ENCODE measurements at places on chromosomes 12 and 14.

- DNase-seq: no peak
Measured at GRCh38 chr12:94769047-94769420, 118.7 kb upstream of the TMCC3 start.

DNA sequence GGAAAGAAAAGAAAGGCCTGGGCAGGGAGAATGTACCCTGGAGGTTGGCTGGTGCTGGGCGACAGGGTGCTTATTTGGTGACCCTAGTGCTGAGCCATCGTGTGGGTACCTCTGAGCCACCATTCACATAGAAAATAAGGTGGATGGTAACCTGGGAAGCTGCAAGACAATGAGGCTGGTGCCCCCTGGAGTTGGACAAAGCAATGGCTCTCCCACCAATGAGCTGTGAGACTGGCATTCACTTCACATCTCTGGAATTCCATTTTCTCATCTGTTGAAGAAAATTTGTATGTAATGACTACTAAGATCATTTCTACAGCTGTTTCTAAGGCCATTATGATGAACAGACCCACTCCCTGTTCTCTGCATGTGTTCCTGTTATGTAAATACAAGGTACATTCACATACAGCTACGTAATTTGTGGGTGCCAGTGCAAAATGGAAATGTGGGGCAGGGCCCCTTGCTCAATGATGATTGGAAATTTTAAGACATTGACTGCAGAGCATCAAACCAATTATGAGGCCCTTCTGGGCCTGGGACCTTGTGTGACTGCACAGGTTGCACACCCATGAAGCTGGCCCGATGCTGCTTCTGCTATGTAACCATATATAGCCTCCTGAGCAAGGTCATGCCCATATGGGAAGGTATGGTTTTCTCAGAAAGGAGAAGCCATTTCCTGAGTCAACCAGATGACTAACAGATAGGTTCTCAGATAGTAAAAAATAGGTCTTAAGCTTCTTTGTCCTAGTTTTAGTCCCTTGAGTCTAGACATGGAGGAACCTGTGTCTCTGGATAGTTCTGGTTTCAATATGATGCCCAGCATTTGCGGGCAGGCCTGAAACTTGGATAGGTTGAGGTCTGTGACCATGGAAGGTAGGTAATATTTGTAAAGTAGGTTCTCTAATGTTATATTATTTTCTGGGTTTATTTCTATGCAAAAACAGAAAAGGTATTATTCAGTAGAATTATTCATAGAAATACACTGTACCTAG lies 63.4 kb upstream of the IGF1 start:
- DNase-seq: no peak

DNA sequence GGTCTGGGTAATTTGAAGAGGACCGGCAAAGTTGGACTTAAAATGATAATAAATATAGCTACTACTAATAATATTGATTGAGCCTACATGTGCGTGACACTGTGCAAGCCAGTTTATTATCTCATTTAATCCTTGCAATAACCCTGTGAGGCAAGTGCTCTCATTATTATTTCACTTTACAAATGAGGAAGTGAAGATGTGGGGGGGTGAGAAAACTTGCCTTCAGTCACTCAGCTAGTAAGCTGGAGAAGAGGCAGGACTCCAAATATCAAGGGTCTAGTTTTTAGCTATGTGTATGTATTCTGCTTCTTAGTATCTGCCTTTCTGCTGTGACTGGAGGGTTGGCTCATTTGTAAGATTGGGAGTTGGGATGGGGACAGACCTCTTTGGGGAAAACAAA lies 39.2 kb downstream of the NPAS3 start:
- no peak for DNase-seq

- DNase-seq: no peak
Measured at GRCh38 chr14:95741038-95741490, 27.1 kb upstream of the TCL1A start.

- peak; percentile 32 for DNase-seq
Measured at GRCh38 chr12:62799126-62799736, 135.7 kb downstream of the PPM1H start.
